Activated CD4-positive, alpha-beta memory T cell treated with anti-CD3 and anti-CD28 coated beads for 36 hours (primary cell): ENCODE measurements at places on chromosomes 11 and 22. TPM values are rescaled to one million over a fixed set of nuclear protein-coding genes. Genes with fewer than 3 reads are reported as not detected.

GRCh38 chr11:96035740-96036078 lies 111.8 kb upstream of the MTMR2 start:
- no peaks in the 10 kb centered on the region for H3K27me3 ChIP-seq
- peaks cover 21% of the 10 kb centered on the region for H3K4me1 ChIP-seq
- no peak overlapping the region for H3K4me3 ChIP-seq
- no peak for DNase-seq

DNA sequence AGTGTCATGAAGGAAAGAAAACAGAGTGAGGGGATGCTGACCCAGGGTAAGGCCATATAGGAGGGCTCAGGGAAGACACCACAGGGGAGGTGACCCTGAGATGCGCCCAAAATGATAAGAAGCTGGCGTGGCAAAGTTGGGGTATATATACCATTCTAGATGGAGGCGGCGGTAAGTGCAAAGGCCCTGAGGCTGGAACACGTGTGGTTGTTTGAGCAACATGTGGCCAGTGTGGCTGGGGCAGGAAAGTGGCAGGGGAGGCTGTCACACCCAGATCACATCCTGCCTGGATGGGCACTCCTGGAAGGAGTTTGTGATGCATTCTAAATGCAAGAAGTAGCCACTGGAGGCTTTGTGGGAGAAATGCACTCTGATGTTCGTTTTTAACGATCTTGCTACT lies 70.2 kb downstream of the CYTH4 start:
- H3K4me1 ChIP-seq = no peaks in the 10 kb centered on the region
- DNase-seq = no peak
- H3K27me3 ChIP-seq = no peaks in the 10 kb centered on the region
- no peak overlapping the region for H3K4me3 ChIP-seq

DNA sequence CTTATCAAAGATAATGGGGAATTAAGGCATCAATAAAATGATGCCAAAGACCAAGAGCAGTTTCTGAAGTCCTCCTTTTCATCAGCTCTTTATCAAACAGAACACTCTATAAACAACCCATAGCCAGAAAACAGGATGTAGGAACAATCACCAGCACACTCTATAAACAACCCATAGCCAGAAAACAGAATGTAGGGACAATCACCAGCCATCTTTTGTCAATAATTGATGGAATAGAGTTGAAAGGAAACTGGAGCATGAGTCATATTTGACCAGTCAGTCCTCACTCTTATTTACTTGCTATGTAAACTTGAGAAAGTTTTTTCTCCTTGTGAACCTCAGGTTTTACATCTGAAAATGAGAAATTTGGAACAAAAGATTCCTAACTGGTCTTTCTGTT lies 10.0 kb downstream of the MS4A2 start:
- no peak overlapping the region for H3K27ac ChIP-seq
- H3K4me3 ChIP-seq = no peak overlapping the region
- no peaks in the 10 kb centered on the region for H3K4me1 ChIP-seq
- no peaks in the 10 kb centered on the region for H3K36me3 ChIP-seq
- H3K27me3 ChIP-seq = no peaks in the 10 kb centered on the region
- no peak for DNase-seq

- H3K27ac ChIP-seq = no peak overlapping the region
- peaks cover 2% of the 10 kb centered on the region for H3K4me1 ChIP-seq
- peaks cover 7% of the 10 kb centered on the region for H3K27me3 ChIP-seq
- H3K36me3 ChIP-seq = no peaks in the 10 kb centered on the region
Observed at GRCh38 chr22:33018232-33018864, 39.8 kb downstream of the SYN3 start.

DNA sequence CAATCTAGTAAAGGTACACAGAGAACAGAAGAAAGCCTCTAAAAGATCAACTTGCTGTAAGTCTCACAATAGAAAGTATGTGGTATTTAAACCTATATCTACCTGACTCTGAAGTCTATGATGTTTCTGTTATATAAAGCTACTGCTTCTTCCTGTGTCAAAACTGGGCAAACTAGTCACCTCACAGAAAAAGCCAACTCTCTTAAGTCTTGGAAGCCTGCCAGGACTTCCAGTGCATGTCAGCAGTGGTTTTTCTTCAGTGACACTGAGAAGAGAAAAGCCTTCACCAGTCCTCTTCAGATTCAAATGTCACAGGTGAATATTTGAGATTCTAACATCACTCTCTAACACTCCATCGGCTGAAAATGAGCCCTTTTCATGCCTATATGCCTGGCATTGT lies 808.0 kb downstream of the DLG2 start:
- H3K4me3 ChIP-seq = no peak overlapping the region
- H3K27me3 ChIP-seq = no peaks in the 10 kb centered on the region
- no peak for DNase-seq
- H3K36me3 ChIP-seq = no peaks in the 10 kb centered on the region
- no peak overlapping the region for H3K27ac ChIP-seq
- no peaks in the 10 kb centered on the region for H3K4me1 ChIP-seq

DNA sequence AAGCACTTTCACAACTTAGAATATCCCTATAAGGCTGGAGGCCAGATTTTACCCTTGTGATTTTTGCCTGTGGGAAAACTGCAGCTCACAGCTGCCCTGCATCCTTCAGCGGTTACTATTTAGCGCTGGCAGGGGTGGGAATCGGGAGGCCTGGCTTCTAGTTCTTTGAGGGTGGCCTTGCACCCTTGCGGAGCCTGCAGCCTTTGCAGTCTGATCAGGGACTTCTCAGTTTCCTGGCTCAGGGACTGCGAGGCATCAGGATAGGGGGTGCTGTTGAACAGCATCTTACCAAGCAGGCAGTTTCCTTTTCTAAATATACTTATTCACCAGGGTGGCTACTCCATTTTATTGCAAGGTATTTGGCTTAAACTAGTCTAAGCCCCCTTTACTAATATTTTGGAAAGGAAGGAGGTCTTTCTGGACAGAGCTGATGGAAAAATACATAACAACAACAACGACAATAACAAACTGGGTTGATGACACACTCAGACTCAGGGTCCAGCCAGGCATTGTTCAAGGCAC lies 2.9 kb upstream of the APOA1 start:
- peaks cover 13% of the 10 kb centered on the region for H3K36me3 ChIP-seq
- DNase-seq = peak; percentile 26
- H3K4me3 ChIP-seq = no peak overlapping the region
- H3K27me3 ChIP-seq = no peaks in the 10 kb centered on the region

ST14 gene
- not detected for total RNA-seq

DNA sequence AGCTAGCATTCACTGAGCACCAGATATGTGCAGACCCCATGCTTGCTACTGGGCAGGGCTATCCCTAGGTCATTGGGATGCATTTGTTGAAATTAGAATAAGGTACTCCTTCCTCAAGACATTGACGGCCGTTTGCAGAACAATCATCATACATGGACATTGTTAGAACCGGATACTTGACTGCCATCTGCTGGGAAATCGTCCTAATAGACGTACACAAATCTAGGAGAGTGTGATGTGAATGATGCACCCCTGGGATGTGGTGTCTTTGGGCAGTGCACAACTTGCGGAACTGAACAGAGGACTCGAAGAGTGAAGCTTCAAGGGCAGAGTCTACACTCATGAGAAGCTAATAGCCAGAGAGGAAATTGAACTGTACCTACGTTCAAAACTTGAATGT lies 35.9 kb downstream of the MYO18B start:
- H3K4me1 ChIP-seq = peaks cover 3% of the 10 kb centered on the region
- H3K27ac ChIP-seq = no peak overlapping the region
- peaks cover 3% of the 10 kb centered on the region for H3K27me3 ChIP-seq
- no peaks in the 10 kb centered on the region for H3K36me3 ChIP-seq
- peak; percentile 16 for DNase-seq

OR52H1 gene
- not detected for total RNA-seq

DNA sequence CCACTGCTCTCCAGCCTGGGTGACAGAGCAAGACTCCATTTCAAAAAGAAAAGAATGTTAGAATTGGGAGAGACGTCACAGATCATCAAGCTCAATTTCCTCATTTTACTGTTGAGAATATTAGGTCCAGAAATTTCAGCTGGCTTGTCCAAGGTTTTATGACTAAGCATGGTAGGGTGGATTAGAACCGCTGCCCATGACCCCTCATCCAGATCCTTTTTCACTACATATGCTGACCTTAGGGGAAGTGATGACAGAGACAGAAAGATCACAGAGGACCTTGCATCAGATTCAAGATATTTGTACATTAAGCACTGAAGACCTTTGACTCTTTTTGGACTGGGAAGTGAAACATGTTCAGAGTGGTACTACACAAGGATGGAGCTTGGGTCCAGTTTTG lies 134.5 kb downstream of the ADAMTS15 start:
- H3K4me3 ChIP-seq = no peak overlapping the region
- no peaks in the 10 kb centered on the region for H3K4me1 ChIP-seq
- H3K27me3 ChIP-seq = no peaks in the 10 kb centered on the region
- no peaks in the 10 kb centered on the region for H3K36me3 ChIP-seq
- DNase-seq = no peak

GRCh38 chr22:41264408-41264941 lies 21.5 kb downstream of the RANGAP1 start:
- DNase-seq = no peak
- peaks cover 60% of the 10 kb centered on the region for H3K36me3 ChIP-seq
- no peak overlapping the region for H3K27ac ChIP-seq

GPR83 gene
- total RNA-seq = not detected

DNA sequence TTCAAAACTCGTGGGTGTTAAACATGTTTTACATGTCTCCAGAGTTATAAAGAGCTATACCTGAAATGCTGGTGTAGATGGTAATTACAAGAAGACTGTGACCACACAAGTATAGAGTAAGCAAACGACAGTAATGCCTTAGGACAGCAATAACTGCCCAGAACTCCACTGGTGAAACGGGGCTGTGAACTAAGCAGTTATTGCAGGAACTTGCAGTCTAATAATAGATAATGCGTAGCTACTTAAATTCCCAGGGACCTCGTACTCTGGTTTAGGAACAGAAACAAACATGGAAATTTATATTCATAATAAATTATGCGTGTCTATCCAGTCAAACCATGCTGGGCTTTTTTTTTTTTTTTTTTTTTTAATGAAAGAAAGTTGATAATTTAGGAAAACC lies 24.9 kb upstream of the TP53AIP1 start:
- H3K27me3 ChIP-seq = no peaks in the 10 kb centered on the region
- H3K4me3 ChIP-seq = no peak overlapping the region
- peaks cover 34% of the 10 kb centered on the region for H3K4me1 ChIP-seq
- H3K36me3 ChIP-seq = no peaks in the 10 kb centered on the region

DNA sequence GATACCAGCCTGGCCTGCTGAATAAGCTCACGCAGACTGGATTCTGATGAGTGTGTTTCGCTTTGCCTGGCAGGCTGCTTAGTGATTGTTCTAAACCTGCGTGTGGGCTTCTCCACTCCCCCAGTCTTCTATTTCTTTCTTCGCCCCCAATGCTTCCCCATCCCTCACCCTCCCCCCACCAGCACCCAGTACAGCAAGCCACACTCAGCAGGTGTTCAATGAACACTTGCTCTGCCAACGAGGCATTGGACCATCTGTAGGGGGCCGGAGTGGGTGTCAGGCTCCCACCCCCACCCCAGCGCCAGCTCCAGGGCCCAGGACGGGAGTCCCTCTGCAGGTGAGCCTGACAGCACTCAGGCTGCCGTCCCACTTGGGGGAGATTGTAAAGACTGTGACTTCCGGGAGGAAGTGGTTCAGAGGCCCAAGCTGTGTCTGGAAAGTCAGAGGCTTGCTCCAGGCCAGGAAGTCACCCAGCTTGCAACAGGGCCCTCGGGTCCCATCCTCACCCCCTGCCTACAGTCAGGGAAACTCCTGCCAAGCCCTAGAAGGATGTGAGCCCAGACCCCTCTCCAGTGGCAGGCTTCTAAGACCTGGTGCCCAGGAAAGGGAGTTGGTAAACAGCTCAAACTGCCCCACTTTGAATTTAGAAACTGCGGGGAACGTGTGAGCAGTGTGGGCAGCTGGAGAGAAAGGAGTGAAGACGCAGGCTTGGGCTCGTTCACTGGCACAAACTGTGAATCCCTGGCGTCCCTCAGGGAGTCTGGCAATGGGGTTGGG lies 66.3 kb upstream of the PRDM11 start:
- peak; percentile 75 for DNase-seq
- peak overlapping the region; percentile 85 for H3K27ac ChIP-seq
- H3K36me3 ChIP-seq = peaks cover 4% of the 10 kb centered on the region
- H3K4me3 ChIP-seq = peak overlapping the region; percentile 42

HIPK3 gene
- 35.4 TPM for total RNA-seq

SHANK2 gene
- not detected for total RNA-seq

ARHGAP8 gene
- total RNA-seq = 0.73 TPM

DNA sequence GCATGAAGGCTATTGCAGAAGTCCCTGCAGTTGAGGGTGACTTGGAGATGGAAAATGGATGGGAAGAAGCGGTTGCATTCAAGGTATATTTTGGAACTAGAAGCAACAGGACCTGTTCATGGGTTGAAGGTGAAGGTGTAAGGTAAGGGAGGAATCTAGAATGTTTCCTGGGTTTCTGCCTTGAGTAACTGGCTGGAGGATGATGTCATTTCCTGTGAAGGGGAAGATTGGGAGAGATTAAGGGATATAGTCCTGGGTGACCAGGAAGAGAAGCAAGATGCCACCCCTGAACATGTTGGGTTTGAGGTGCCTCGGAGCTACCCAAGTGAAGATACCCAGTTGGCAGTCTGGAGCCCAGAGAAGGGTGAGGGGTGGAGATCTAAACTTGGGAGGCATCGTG lies 12.1 kb upstream of the MOGAT2 start:
- no peaks in the 10 kb centered on the region for H3K4me1 ChIP-seq
- no peak overlapping the region for H3K4me3 ChIP-seq
- H3K27me3 ChIP-seq = peaks cover 3% of the 10 kb centered on the region
- DNase-seq = no peak

- peaks cover 33% of the 10 kb centered on the region for H3K27me3 ChIP-seq
- H3K27ac ChIP-seq = no peak overlapping the region
- no peaks in the 10 kb centered on the region for H3K36me3 ChIP-seq
- peak overlapping the region; percentile 16 for H3K4me3 ChIP-seq
Observed at GRCh38 chr11:22192289-22192641, 620 bp upstream of the ANO5 start.

DNA sequence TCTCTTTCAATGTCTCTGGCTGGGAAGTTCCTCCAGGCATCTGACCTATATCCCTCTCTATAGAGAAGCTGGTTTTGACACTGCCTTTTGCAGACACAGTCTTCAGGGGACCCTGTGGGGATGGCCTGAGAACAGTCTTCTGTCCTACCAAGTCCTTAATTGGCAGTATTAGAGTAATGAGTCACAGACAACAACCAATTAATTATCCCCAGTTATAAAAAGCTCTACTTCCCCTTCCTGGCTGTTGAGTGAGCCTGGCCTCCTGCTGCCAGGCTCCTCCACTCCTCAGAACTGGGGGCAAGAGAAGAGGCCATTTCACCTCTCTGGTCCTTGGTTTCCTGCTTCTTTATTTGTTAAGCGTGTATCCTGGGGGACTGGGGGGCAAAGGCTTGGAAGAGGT lies 41.2 kb upstream of the KLHL35 start:
- H3K27ac ChIP-seq = no peak overlapping the region
- H3K4me3 ChIP-seq = no peak overlapping the region
- DNase-seq = no peak

DNA sequence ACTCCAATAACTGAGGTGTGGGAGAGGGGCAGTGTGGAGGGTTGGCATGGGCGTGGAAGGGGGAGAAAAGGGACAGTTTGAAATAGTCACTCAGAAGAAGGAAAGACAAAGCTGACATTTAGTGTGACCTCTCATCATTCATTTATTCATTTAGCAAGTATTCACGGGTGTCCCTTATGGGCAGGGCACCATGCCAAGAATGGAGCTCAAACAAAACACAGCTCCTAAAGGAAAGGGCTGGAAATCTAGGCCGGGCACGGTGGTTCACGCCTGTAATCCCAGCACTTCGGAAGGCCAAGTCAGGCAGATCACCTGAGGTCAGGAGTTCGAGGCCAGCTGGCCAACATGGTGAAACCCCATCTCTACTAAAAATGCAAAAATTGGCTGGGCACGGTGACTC lies 19.4 kb upstream of the DGKZ start:
- H3K4me3 ChIP-seq = no peak overlapping the region
- H3K36me3 ChIP-seq = no peaks in the 10 kb centered on the region
- no peak for DNase-seq
- H3K4me1 ChIP-seq = peaks cover 32% of the 10 kb centered on the region
- H3K27ac ChIP-seq = no peak overlapping the region
